ENCODE measurements at places on chromosomes 7 and 10. TPM values are rescaled to one million over a fixed set of nuclear protein-coding genes. Genes with fewer than 3 reads are reported as not detected.

DNA sequence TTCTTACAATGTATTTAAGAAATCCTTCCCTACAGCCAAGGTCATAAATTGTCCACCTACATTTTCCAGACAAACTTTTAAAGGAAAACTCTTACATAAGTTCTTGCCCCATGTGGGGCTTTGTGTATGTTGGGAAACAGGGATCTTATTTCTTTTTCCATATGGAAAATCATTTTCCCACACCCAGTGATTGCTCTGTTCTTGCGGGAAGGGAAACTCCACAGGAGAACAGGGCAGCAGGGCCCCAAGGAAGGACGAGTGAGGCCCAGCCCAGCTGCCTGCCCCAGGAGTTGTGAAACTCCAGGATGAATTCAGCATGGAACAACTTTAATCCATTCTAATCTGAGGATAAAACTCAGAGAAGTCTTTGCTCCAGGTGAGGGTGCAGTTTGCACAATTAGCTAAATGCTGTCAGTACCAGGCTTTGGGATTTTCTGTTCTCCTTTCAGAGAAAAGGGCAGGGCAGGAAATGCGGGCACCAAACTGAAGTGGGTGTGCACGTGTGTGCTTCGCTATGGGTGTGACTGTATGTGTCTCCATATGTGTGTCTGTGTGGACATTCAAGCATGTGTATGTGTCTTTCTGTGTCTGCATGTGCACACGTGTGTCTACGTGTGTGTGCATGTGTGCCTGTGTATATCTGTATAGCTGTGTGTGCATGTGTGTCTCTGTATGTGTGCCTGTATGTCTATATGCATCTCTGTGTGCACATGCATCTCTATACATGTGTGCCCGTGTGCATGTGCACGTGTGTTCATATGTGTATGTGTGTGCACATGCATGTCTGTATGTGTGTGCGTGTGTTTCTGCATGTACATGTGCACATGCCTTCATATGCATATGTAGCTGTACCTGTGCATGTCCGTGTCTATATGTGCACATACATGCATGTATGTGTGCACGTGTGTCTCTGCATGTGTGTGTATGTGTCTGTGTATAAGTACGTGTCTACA is 102.0 kb upstream of the FAM20C start:
- no peaks in the 10 kb centered on the region for H3K36me3 ChIP-seq
- peak overlapping the region; percentile 23 for H3K27ac ChIP-seq

DNA sequence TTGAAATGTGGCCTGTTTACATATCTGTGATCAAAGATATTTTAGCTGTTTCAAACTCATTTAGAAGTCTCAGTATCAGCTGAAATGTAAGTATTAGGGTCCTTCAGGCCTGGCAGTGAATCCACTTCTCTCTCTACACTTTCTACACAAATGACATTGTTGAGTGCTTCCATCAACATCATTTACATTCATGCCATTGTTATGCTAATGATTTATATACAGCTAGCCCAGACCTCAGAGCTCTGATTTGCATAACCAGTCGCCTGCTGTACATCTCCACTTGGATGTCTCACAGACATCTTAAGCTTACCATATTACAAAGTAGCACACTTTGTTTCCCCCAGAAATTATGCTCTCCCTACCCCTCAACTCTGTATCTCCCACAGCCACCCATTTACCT is 71.6 kb downstream of the GSDME start:
- no peaks in the 10 kb centered on the region for H3K36me3 ChIP-seq
- no peaks in the 10 kb centered on the region for H3K27me3 ChIP-seq
- H3K4me1 ChIP-seq: no peaks in the 10 kb centered on the region
- no peak overlapping the region for H3K27ac ChIP-seq
- no peak for DNase-seq
- no peak overlapping the region for H3K4me3 ChIP-seq

GRCh38 chr10:119908166-119908565 is 15.6 kb downstream of the SEC23IP start:
- DNase-seq: no peak
- no peak overlapping the region for H3K4me3 ChIP-seq
- no peak overlapping the region for H3K27ac ChIP-seq
- no peaks in the 10 kb centered on the region for H3K4me1 ChIP-seq
- peaks cover 2% of the 10 kb centered on the region for H3K36me3 ChIP-seq

- no peak overlapping the region for H3K4me3 ChIP-seq
- no peaks in the 10 kb centered on the region for H3K4me1 ChIP-seq
- H3K27me3 ChIP-seq: no peaks in the 10 kb centered on the region
- no peaks in the 10 kb centered on the region for H3K36me3 ChIP-seq
- no peak overlapping the region for H3K27ac ChIP-seq
Measured at GRCh38 chr7:80766724-80767123, 128.3 kb downstream of the CD36 start.

DNA sequence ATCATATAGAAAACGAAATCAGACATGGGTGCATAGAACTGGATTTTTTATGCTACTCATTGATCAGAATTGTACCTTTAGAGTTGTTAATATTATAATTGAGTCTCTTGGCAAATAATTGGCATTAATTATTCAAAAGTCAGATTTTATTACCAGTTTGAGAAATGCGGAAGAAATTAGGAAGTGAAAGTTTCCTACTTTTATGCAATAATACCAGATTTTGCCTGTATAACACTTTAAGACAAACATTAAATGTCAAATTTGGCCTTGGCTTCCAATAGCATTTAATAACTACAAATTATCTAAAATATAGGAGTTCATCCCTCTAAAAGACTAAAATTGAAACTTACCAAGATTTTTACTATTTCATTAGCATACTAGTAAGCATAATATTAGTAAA is 6.8 kb upstream of the TFEC start:
- no peaks in the 10 kb centered on the region for H3K4me1 ChIP-seq
- DNase-seq: no peak
- H3K36me3 ChIP-seq: no peaks in the 10 kb centered on the region
- no peaks in the 10 kb centered on the region for H3K27me3 ChIP-seq

Gene GJD4
- total RNA-seq: not detected

DNA sequence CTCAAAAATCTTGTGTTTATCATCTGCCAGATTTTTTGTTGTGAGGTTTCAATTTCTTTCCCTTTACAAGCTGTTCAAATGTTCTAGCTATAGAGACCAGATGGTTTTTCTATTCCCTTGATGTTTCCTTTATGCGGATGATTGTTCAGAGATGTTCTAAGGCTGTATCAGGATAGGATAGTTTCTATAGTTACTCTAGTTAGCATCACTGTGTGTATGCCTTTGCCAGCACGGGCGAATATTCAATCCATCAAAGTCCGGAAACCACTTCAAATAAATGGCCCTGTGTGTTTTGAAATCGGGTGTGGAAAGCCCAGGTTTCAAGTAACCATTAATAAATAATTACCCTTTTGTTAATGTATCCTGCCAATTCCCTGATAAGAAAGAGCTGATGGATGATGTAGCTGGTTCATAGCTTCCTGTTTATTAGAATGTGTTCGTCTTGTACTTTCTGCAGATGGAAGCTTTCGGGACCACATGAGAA is 149.8 kb upstream of the PRKCQ start:
- H3K27ac ChIP-seq: no peak overlapping the region
- H3K4me3 ChIP-seq: no peak overlapping the region
- H3K27me3 ChIP-seq: no peaks in the 10 kb centered on the region

Gene TFEC
- 7.4 TPM for total RNA-seq

Measured in aorta (tissue), 5 donors.